Thyroid gland (tissue), 4 donors: ENCODE measurements at places on chromosomes 16 and 17.
A peak's percentile ranks its signal among the peaks of the same experiment; 100 is the strongest.

GRCh38 chr16:68658341-68658973 lies 13.3 kb downstream of the CDH3 start:
- DNase-seq, result peak; percentile 28

DNA sequence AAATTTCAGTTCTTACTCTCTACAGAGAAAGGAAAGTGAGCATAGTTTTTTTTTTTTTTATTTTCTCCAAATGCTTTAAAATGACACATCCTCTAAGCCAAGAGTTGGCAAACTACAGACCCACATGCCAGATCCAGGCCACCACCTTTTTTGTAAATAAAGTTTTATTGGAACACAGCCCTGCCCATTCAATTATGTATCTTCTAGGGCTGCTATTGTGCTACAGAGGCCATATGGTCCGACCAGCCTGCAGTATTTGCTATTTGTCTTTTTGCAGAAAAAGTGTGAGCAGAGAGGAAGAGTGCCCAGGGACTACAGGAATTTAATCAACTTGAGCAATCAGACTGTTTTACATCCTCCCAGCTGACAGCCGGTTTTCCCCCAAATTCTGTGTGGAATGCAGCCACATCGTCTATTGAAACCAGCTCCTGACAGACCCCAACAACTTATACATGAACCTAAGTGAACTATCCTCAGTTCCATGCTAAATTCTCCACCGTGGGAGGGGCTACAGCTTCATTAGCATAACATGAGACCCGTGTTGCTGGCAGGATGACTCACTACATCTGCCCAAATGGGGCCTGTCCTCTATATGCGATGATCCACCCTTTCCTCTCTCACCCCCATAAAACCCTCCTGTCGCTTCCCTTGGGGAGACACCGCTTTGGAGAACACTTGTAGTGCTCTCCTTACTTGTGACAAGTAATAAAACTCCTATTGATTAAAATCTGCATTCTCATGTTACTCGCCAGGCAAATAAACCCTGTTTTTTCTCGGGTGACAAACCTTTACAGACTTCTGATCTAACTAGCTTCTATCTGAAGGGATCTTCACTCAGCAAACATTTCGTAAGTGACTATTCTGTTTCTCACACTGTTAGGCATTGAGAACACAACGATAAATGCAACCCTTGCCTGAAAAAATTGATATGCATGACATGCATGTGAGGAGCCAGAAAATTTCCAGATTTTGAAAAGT lies 149.4 kb upstream of the HS3ST3A1 start:
- DNase-seq, result no peak

GRCh38 chr17:47704116-47704515 lies 10.2 kb downstream of the TBKBP1 start:
- no peak for DNase-seq

- no peak for DNase-seq
These were observed 69.5 kb downstream of the CMIP start for GRCh38 chr16:81514041-81514559.

DNA sequence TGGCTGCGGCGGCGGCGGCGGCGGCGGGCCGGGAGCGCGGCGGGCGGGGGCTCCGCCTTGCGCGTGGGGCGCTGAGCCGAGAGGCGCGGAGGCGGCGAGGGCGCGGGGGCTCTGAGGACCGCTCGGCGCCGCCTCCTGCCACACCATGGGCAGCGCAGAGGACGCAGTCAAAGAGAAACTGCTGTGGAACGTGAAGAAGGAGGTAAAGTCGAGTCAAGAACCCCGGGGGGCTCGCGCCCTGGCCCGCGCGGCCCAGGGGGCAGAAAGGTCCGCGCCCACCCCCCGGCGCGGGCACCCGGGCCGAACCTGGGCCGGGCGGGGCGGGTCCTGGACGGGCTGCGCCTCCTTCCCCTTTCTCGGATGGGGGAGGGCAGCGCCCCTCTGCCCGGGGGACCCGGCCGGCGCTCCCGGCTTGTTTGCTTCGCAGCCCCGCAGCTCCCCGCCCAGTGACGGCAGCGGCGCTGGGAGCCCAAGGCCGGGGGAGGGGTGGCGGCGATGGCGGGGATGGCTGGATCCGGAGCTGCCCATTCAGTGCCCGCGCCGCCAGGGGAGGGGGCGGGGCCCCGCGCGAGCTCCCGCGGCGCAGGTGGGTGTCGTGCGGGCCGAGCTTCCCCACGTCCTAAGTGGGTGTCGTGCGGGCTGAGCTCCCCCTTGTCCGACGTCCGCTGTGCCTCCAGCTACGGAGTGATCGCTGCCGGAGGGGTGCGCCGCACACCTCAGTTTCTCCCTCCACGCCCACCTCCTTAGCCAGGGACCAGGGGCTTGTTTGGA lies 428 bp downstream of the SGSM2 start:
- DNase-seq, result peak; percentile 68

- DNase-seq, result peak; percentile 33
These were observed 21.0 kb upstream of the AGRP start for GRCh38 chr16:67504031-67505021.

DNA sequence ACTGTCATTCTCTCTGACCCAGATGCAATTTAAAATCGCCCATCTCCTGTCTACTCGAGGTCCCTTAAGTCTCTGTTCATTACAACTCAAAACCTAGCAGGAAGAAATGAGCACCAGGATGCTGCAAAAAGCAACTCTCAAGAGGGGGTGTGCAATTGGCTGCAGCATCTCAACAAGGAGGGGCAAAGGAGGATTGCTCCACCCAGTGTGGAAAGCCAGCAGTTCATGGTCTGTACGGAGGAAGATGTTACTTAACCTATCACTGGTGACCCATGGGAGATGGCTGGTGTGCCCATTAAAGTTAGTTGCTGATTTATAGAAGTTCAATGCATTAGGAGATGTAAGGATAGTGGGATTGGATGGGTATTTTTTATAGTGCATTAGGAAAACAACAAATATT lies 147.4 kb downstream of the CDK5R1 start:
- DNase-seq, result no peak

GRCh38 chr17:57517632-57518456 lies 227.3 kb downstream of the CCDC182 start:
- DNase-seq, result no peak

GRCh38 chr16:17529982-17530760 lies 59.4 kb upstream of the XYLT1 start:
- DNase-seq, result no peak

DNA sequence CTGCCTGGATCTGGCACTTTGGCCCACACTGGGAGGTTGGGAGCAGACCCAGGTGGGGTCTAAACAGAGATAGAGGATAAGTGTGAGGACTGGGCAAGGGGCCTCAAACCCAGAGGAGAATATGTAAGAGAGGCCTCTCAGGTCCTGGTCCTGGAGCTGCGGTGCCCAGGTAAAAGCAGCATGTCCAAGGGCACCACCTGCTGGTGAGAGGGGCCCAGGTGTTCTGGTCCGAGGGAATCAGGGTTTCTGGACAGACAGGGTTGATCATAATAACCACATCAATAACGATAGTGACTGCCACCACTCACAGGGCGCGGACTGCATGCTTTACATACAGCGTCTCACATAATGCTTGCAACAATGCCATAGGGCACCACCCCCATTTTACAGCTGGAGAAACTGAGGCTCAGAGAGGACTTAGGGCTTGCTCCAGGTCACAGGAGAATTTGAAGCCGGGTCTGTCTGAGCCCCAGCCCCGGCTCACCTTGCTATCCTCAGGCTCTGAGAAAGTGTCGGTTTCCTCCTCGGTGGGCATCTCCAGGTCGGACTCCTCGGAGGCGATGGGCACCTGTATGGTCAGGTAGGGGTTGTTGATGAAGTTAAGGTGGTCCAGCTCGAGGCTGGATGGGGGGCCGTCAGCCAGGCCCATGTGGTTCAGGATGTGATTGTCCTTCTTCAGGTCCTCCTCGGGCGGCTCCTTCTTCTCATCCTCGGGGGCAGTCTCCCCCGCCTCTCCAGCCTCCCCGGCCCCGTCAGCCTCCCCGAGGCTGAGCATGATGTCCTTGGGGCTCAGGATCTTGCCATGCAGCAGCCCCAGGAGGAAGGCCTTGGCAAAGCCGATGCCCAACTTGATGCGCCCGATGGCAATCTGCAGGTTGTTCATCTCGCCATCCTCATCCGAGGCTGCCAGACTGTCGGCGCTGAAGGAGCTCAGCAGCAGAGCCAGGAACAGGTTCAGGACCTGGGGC lies 19.1 kb upstream of the CD79B start:
- DNase-seq, result peak; percentile 73

GRCh38 chr17:57982452-57983170 lies 5.4 kb downstream of the VEZF1 start:
- no peak for DNase-seq

GRCh38 chr17:83183145-83183948 lies 103.9 kb downstream of the METRNL start:
- DNase-seq, result no peak

GRCh38 chr17:51165680-51166197 lies 472 bp upstream of the NME2 start:
- DNase-seq, result peak; percentile 31
